ENCODE measurements at places on chromosomes 2 and 18.

DNA sequence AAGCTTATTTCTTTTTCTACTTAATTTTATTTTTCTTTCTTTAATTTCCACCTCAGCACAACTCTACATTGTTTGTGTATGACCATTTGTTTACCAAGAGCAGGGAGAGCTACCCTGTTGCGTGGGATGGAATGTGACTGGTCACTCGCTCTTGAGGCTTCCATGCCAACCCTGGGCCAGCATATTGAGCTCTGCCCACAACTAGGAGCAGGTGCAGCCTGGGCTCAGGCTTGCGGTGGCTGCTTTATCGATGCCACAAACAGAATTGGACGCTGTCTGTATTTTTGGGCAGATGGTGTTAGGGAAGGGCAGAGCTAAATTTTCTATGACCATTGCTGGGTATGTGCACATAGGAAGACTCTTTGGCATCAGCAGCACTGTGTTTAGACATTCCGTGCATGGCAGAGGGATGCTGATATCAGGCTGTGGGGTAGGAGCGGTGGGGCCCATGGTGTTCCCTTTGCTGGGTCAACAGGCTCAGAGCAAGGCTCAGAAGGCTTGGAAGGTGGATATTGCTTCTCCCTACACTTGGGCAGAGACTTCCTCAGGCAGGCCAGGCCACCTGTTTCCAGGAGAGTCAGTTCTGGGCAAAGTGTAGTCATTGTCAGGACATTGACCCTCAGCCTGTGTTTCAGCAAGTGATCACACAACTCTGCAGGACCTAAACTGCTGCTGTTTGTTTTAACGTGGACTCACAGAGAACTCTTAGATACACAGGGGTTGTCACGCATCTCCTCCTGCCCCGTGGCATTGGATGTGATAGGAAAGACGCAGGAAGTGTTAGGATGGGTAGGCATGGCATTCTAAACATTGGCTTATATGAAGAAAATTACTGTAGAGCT lies 40.2 kb downstream of the TMEM182 start:
- DNase-seq = no peak

GRCh38 chr2:148756292-148756975 lies 111.9 kb downstream of the EPC2 start:
- DNase-seq = no peak

DNA sequence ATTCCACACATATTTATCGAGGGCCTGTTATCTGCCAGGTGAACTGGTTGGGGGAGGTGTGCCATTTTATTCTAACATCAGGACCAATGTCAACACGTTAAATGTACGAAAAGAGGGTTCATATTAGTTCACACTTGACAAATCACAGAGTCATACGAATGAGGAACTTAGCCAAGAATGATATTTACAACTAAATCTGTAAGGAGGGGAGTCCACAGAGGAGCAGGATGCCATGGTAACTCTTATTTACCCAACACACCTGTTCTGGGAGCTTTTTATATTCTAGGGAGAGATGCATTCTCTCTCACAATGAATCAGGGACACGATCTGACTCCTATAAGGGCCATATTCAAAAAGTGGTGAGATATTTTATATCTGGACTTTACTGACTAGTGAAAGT lies 144.1 kb downstream of the CDC42EP3 start:
- DNase-seq = peak; percentile 96

- no peak for DNase-seq
Observed at GRCh38 chr2:227789803-227790202, 23.8 kb upstream of the CCL20 start.

- DNase-seq = no peak
Observed at GRCh38 chr2:132414081-132414480, 2.5 kb upstream of the GPR39 start.

- DNase-seq = no peak
Observed at GRCh38 chr2:143649226-143649740, 520.1 kb downstream of the ARHGAP15 start.

DNA sequence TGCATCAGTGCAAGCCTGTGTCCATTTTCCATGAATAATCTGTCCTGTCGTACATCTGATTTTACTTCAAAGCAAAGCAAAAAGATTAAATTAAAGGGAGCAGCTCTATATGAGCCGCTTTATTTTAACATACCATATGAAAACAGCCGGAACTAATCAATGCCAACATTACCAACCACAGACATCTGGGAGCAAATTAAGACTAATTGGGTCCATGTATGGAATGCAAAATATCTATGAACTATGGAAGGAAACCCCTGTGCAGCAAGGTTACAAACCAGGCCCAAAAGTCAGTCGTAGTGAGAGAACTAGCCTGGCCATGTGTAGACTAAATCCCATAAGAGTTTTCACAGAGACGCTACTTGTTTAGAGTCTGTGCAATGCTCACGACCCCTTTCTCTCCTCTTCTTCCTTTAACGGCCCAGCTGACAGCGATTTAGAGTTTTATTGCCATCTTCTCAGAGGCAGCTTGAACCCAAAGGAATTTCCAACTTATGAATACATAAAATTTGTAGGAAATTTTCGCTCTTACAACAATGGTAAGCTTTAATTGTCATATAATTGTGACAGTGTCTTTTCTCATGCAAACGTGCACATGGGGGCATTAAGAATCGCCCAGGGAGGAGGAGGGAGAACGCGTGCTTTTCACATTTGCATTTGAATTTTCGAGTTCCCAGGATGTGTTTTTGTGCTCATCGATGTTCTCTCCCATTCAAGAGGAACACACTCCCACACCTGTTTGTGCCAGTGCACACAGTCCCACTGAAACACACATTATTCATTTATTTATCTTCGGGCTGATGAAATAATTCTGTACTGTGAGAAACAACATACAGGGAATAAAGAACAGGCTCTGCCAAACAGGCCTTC lies 52.9 kb upstream of the RPL31 start:
- DNase-seq = no peak

- DNase-seq = no peak
Observed at GRCh38 chr2:26485725-26486418, 7.9 kb upstream of the OTOF start.

DNA sequence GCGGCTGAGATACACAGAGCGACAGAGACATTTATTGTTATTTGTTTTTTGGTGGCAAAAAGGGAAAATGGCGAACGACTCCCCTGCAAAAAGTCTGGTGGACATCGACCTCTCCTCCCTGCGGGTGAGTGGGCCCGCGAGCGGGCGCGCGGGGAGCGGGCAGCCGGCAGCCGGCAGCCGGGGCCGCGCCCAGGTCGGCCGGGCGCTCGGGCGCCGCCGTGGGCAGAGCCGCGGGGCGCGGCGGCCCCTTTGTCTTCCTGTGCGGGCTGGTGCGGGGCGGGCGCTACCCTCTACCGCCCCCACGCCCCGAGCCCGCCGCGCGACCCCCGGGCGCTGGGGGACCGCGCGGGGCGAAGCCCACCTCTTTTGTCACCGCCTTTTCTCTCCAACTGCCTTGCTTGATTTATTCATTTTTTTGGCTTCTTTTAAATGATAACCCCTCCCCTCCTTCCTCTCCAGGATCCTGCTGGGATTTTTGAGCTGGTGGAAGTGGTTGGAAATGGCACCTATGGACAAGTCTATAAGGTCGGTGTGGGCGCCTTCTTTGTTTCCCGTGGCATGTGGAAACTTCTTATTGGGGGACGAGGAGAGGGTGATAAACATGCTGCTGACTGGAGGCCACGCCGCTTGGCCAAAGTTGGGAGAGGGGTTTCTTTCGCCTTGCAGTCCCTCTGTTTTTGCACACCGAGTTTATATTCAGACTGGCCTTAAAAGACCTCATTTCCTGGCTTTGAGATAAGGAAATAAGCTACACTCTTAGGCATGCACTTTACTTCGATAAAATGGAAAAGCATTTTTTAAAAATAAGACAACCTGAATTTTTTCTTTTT lies 722 bp downstream of the MAP4K4 start:
- no peak for DNase-seq

DNA sequence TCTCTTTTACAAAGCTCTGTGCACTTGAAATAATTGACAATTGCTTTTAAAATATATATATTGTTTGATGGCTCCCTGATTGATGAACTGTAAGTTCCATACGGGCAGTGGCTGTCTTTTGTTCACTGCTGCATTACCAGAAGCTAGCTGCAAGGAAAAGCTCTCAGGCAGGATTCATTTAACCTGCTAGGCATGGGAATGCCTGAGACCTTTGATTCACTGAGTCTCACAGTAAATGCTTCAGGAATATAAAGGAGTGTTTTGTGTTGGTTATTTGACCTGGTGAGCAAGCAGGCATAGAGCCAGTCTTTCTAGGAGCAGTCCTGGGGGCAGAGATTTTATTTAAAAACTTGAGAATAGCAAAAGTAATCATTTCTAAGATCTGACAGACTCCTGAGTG lies 193.2 kb upstream of the ITGA4 start:
- no peak for DNase-seq

DNA sequence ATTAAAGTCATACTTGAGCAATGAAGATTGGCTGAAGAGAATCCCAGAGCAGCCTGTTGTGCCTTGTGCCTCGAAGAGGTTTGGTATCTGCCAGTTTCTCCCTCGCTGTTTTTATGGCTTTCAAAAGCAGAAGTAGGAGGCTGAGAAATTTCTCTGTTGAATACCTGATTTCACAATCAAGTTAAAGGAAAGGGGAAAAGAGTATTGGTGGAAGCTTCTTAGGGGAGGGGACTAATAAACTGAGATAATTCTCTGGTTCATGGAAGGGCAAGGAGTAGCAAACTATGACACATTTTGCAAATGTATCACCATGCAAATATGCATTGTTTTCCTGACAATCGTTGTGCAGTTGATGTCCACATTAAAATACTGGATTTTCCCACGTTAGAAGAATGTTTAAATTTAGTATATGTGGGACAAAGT lies at the start of gene IL1B:
TSS of gene IL1B (minus strand) at position 85 of the 423 bp plus-strand sequence. CDS start 550 bp downstream, outside the sequence.
- DNase-seq = no peak

GRCh38 chr2:186060744-186061440 lies 322.3 kb downstream of the FSIP2 start:
- DNase-seq = no peak

DNA sequence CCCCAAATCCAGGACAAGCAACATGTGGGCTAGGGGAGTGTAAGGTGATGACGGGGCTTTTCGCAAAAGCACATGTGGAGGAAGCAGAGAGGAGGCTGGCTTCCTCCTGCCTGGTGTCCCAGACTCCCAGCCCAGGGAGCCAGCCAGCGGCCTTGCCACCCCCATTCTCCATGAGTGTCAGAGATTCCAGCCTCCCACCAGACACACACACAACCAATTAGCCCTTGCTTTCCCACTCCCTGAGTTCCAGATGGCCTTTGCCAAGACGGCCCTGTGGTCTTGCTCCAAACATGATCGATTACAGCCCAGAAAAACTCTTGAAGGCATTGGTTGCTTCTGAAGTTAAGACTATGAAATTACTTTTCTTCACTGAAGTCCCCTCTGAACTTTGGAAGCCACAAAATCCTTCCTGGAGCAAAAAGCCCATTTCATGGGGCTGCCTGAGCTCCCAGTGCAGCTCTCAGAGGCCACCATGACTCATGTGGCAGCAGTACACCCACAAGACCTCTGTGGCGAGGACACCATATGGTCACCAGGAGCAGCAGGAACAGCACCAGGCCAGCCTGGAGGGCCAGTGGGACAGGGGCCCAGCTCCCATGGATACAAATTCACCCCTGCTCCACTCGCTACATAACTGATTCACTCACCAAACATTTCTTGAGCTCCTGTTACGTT lies 69.1 kb upstream of the PID1 start:
- no peak for DNase-seq

- no peak for DNase-seq
Observed at GRCh38 chr2:205002390-205002789, 457.1 kb downstream of the PARD3B start.

GRCh38 chr2:128504246-128505149 lies 185.8 kb upstream of the HS6ST1 start:
- no peak for DNase-seq

- no peak for DNase-seq
Observed at GRCh38 chr2:13050764-13051163, 334.0 kb downstream of the TRIB2 start.

- DNase-seq = no peak
Observed at GRCh38 chr2:98070081-98070480, 16.9 kb upstream of the VWA3B start.

DNA sequence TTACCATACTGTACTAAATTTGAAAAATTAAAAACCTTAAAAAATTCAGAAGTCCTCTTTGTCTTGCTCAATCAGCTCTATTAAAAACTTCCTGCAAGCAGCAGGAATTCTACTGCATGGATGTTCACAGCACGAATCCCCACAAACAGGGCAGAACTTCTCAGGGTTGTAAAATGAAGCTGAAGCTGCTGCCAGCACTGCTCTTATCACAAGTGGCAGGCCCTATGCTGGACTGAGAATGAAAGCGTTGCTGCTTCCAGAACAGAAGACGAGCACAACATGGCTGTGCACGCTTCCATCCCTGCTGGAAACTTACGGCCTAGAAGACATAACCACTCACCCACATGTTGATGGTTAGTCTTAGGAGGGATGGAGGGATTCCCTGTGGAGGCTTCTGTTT lies 134.0 kb downstream of the RAB3GAP1 start:
- DNase-seq = no peak

DNA sequence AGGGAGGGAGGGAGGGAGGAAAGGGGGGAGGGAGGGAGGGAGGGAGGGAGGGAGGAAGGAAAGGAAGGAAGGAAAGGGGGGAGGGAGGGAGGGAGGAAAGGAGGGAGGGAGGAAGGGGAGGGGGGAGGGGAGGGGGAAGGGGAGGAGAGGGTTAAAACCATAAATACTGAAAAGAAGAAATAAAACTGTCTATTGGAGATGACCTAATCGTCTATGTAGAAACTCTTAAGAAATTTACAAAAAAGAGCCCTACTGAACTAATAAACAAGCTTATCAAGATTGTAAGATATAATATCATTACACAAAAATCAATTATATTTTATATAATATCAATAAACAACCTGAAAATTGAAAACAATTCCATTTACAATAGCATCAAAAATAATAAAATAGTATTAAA lies 32.3 kb upstream of the CTDP1 start:
- DNase-seq = no peak
